ENCODE measurements at places on chromosomes 7 and 10. TPM values are rescaled to one million over a fixed set of nuclear protein-coding genes. Genes with fewer than 3 reads are reported as not detected.

Gene GRK5
- 31.0 TPM for total RNA-seq

Gene LMOD2
- total RNA-seq: not detected

Gene SHH
- under 0.01 TPM for total RNA-seq

Gene ASB13
- total RNA-seq: 13.9 TPM

Gene TIAL1
- 29.4 TPM for total RNA-seq

Gene TACR2
- not detected for total RNA-seq

Gene SEMA3A
- total RNA-seq: 117 TPM

Gene NME8
- total RNA-seq: not detected

Gene IGF2BP3
- 35.1 TPM for total RNA-seq

Gene DDC
- total RNA-seq: not detected

Gene NAT16
- not detected for total RNA-seq

Gene SMO
- total RNA-seq: 3.2 TPM

Gene NPSR1
- total RNA-seq: not detected

Gene MMRN2
- 3.6 TPM for total RNA-seq

Gene RNF32
- total RNA-seq: 7.7 TPM

Gene AEBP1
- 132 TPM for total RNA-seq

Gene SPDYE11
- under 0.01 TPM for total RNA-seq

Gene ACTR3C
- under 0.01 TPM for total RNA-seq

Gene CPN1
- not detected for total RNA-seq

Gene ACSM6
- total RNA-seq: not detected

Gene COL26A1
- total RNA-seq: not detected

Gene HTR5A
- not detected for total RNA-seq

Gene SKIDA1
- 0.99 TPM for total RNA-seq

Data from smooth muscle cell of trachea (primary cell).